Fibroblast of upper back skin (primary cell): ENCODE measurements at places on chromosomes 16 and 17.
A peak's percentile ranks its signal among the peaks of the same experiment; 100 is the strongest.

- no peak for DNase-seq
Observed at GRCh38 chr16:70674221-70675014, 11.4 kb downstream of the MTSS2 start.

- DNase-seq = peak; percentile 61
Observed at GRCh38 chr17:72850410-72851118, 241.9 kb downstream of the SLC39A11 start.

DNA sequence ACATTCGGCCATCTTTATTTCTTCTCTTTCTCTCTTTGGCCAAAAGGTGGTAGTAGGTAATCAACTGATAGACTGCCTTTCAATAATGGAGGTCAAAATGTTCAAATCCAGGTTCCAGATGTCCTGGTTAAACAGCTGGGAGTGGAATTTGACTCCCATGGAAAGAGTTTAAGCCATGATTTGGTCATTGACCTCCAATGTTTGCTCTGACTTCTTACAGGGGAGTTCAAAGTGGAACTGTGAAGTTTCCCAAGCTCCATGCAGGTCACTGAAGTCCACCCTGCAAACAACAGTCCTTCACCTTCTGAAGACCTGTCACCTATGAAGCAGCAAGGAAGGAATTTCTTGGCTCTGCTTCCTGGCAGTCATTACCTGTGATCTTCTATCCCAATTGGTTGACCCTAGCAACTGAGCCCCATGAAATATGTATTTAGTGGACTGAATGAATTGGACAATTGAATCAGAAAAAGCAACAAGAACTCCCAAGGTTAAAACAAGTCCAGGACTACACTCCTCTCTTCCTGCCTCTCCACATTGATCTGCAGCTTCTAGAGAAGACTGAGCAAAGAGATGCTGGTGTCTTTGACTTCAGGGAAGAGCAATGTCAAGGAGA lies 28.0 kb upstream of the SOX9 start:
- DNase-seq = no peak

DNA sequence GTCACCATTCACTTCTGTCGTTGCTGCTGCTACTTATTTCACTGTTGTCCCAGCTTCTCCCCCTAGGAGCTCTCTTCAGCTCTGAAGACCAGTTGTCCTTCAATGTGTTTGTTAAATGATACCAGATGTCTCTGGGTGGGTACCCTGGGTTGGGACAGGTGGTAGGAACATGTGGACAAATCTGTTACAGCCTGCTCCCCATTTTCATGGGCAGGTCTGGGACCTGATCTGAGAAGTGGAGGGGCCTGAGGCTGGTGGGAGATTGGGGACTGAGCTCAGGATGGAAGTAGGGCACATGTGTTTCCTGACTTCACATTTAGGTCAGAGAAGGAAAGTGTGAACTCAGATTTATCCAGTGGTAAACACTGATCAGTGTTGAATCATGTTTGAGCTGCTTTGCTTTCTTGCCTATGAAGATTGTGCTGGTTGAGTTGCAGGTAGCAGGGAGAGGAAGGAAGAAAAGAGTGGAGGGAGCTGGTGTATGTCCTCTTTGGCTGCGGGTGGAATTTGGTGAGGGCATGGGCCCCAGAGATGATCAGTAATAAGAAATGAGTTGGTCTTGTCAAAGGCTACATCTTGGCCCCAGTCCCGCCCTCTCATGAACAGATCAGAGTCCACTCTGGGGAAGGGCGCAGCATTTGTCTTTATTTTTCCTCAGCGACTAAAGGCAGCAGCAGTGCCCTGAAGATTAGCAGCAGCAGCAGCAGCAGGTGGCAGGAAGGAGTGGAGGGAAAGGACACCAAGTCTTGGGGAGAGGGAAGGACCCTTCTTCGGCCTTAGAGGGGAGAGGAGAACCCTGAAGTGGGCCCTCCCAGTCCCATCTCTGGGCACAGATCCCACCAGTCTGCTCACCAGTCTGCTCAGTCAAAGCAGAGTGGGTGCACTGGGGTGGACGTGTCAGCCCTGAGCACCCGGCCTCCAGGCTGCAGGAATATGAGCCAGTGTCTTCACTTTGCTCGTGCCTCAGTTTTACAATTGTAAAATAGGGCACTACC lies 6.1 kb upstream of the EFTUD2 start:
- no peak for DNase-seq

DNA sequence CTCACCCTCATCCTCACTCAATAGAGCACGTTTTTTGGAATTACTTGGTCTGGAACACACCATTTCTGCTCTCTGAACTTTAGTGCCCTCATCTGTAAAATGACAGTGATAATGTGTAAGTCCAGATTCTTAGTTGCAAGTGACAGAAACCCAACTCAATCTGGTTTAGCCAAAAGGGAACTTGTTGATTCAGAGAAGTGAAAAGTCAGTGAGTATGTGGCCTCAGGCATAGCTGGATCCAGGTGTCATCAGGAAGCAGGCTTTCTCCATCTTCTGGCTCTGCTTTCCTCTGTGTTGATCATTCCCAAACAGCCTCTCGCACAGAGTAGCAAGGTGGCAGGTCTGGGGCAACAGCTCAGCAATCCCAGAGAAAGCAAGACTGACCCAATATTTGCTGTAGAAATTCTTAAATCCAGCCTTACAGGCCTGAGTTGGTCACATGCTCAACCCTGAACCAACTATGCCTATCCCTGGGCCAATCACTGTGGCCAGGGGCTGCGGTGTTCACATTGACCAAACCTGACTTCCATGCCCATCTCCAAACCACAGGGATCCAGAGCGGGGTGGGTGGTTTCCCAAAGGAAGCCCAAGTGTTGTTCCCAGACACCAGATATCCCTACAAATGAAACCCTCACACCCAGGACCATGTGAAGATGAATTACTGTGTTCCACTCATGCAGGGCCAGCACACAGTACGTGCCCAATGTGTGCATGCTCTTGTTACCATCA lies 23.3 kb upstream of the ALKBH5 start:
- DNase-seq = no peak

DNA sequence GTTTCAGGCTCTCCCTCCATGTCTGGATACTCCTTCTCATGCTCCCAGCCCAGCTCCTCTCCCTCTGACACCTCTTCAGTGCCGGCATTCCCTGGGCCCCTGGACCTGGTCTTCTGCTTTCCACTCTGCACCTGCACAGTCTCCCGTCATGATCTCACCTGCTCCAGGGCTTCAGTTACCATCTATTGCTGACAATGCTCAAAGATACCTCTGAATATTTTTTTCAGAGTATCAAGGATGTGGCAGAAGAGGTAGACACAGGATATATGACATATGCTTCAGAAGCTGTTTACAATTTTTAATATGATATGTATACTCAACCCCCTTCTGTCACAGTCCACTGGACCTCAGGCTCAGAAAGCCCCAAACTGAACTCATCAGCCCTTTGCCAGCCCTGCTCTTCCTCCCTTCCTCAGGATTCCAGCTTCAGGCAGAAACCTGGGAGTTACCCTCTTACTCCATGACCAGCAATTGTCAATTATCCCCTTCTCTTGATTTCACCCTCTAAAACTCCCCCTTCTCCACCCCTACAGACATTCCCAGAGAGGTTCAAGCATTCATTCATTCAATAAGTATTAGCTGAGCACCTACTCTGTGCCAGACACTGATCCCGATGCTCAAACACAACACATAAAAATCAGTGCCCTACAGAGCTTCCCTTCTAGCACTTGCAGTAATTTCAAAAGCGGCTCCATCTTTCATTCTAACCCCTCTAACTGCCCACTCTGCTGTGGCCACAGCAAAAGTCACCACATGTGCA lies 7.8 kb upstream of the MLLT6 start:
- DNase-seq = no peak

- DNase-seq = no peak
Observed at GRCh38 chr17:2101448-2102257, 46.8 kb downstream of the HIC1 start.

DNA sequence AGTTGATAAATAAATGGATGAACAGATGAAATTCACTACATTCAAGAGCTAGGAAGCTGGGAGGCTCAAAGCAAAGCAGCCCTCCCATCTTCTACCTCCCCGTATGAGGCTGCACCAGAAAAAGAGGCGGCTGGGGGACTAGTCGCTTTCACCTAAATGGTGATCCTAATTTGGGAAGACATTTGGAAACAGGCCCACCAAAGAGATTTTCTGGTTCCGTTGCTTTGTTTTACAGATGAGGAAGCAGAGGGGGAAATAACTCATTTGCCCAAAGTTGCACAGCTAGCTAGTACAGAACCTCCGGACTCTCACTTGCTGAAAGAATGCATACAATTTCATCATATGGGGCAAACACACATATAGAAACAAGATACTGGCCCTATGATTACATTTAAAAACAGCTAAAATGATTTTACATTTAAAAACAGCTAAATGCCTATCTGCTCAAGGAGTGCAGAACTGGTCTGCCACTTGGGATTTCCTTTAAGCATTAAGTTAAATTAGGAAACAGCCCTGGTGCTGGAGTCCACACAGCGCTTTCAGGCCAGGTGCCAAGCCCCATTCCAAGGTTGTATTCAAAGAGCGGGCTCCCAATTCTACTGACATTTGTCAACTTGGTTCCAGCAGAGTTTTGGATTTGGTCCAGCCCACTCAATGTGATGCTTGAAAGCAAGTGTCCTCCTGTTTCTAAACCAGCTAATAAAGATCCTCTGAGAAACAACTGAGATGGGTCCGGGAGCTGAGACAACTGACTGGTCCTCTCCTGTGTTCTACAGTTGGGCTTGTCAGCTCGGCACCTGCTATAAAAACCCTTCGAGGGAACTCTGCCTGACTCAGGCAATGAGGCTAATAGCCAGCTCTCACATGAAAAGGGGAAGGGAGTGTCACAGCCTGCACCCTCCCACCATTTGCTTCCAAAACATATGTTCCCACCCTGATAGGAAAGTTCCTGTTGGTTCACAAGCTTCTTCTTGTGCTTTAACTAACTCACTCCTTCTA lies 11.7 kb downstream of the ERN1 start:
- peak; percentile 41 for DNase-seq

GRCh38 chr17:27296428-27296979 lies 2.6 kb downstream of the WSB1 start:
- peak; percentile 73 for DNase-seq

DNA sequence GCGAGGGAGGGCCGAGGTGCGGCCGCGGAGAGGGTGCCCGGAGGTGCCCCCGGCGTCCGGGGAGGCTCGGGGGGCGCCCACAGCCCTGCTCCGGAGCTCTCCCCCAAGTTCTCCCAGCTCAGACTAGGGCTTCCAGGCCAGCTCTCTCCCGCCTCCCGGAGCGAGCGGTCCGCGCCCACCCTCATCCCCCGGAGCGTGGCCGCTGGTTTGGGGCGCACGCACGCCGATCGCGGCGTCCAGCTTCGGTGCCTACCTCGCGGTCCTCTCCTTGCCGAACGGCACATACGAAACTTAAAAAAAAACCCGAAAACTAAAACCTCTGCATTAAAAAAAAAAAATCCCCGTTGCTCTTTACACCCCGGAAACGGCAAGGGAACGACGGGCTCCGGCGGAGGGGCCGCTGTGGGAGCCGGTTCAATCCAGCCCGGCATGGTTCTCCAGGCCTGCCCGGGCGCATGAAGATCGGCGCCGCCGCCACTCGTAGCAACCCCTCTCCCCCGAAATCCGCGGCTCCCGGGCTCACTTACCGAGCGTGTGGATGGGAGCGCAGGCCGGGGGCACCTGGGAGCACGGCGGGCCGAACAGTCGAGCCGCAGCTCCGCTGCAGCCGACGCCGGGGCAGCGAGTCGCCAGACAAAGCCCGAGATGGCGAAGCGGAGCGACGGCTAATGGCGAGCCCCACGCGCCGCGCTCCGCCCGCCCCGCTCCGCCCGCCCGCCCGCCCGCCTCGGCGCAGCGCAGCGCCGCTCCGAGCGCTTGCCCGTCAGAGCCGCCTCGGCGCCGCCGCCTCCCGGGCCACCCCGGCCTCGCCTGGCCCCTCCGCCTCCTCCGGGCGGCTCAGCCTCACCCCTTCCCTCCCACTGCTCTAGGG lies 973 bp upstream of the UBTF start:
- peak; percentile 43 for DNase-seq
